ENCODE measurements at places on chromosomes 13 and 19. TPM values are rescaled to one million over a fixed set of nuclear protein-coding genes. Genes with fewer than 3 reads are reported as not detected.

ZSWIM9 gene
- total RNA-seq: 9.0 TPM

ANO8 gene
- 10.9 TPM for total RNA-seq

MBD3L3 gene
- not detected for total RNA-seq

UBE2L5 gene
- 1.7 TPM for total RNA-seq

PPM1N gene
- total RNA-seq: 2.5 TPM

ZNF470 gene
- 7.1 TPM for total RNA-seq

SOX1 gene
- not detected for total RNA-seq

ZNF443 gene
- 3.8 TPM for total RNA-seq

OR4F17 gene
- total RNA-seq: not detected

TEX29 gene
- 1.8 TPM for total RNA-seq

GRCh38 chr13:87677043-87677495 lies 5.9 kb downstream of the SLITRK5 start:
- no peaks in the 10 kb centered on the region for H3K36me3 ChIP-seq
- no peak overlapping the region for H3K27ac ChIP-seq
- no peaks in the 10 kb centered on the region for H3K27me3 ChIP-seq
- no peak for DNase-seq
- H3K4me3 ChIP-seq: no peak overlapping the region

DNA sequence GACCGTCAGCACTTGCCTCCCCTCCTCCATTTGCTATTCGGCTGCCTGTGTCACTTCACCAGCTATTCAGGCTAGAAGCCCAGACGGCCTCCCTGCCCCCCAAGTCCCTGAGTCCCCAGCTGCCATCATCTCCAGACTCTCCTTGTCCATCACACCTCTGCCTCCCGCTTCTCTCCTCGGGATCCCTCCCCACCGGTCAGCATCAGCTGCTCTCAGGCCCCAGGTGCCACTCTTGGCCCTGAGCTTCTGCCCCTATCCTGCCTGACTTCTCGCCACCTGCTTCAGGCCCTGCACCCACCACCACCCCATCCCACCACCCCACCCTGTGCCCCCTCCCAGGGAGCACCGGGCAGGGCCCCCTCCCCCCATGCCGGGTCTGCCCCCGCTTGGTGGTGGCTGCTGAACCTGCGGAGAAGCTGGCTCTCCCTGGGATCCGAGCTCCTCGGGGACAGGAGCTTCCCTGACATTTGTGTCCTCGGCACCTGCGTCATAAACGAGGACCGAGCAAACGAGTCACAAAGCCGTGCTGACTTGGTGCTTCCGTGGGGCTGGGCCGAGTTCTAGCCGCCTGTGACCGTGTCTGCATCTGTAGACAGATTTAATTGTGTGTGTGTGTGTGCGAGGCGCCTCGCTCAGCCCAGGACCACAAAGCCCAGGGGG lies 70.3 kb upstream of the MCF2L start:
- H3K4me3 ChIP-seq: no peak overlapping the region
- no peaks in the 10 kb centered on the region for H3K36me3 ChIP-seq
- peak; percentile 69 for DNase-seq
- H3K4me1 ChIP-seq: no peaks in the 10 kb centered on the region
- H3K27ac ChIP-seq: no peak overlapping the region
- H3K27me3 ChIP-seq: no peaks in the 10 kb centered on the region

DNA sequence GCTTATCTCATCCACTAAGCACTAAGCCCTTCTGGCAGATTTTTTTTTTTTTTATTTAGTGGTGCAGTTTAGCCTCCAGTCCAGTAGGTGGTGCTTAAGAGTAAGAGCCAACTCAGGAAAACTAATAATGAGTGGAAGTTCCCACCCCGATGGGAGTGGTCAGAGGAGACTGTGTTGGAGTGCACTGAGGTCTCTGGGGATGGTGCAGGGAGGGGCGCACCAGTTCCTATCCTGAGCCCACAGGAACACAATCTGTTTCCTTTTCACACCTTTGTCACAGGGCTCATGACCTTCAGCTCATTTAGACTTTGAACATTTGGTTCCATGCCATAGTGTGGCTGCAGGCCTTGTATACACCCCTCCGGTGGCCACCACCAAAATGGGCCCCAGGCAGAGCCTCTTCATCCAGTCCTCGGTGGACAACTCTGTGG lies 367.4 kb downstream of the SPRY2 start:
- H3K27ac ChIP-seq: no peak overlapping the region
- H3K36me3 ChIP-seq: no peaks in the 10 kb centered on the region
- no peaks in the 10 kb centered on the region for H3K27me3 ChIP-seq
- H3K4me1 ChIP-seq: no peaks in the 10 kb centered on the region
- DNase-seq: no peak

DNA sequence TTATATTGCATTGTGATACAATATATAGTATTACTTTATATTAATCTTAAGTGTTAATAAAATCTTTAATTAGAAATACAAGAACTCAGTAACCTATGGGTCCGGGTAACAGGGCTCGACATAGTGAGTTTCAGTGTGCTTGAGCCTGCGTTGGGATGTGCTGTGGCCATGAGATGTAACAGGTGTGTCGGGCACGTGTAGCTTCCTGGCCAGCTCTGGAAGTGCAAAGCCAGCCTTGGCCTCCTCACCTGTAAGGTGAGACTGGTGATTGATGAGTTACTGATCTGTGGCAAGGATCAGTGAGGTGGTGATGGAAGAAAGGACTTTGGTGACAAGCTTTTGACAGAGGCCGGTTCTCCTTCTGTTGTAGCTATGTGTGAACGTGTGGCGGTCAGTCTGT lies 19.2 kb downstream of the ATP4B start:
- no peak for DNase-seq
- H3K4me3 ChIP-seq: no peak overlapping the region
- no peaks in the 10 kb centered on the region for H3K27me3 ChIP-seq
- H3K36me3 ChIP-seq: peaks cover 5% of the 10 kb centered on the region
- no peaks in the 10 kb centered on the region for H3K4me1 ChIP-seq
- H3K27ac ChIP-seq: no peak overlapping the region

GRCh38 chr19:3373971-3374368 lies 7.6 kb downstream of the NFIC start:
- no peaks in the 10 kb centered on the region for H3K27me3 ChIP-seq
- no peak overlapping the region for H3K4me3 ChIP-seq
- H3K36me3 ChIP-seq: no peaks in the 10 kb centered on the region
- no peaks in the 10 kb centered on the region for H3K4me1 ChIP-seq
- peak overlapping the region; percentile 66 for H3K27ac ChIP-seq

DNA sequence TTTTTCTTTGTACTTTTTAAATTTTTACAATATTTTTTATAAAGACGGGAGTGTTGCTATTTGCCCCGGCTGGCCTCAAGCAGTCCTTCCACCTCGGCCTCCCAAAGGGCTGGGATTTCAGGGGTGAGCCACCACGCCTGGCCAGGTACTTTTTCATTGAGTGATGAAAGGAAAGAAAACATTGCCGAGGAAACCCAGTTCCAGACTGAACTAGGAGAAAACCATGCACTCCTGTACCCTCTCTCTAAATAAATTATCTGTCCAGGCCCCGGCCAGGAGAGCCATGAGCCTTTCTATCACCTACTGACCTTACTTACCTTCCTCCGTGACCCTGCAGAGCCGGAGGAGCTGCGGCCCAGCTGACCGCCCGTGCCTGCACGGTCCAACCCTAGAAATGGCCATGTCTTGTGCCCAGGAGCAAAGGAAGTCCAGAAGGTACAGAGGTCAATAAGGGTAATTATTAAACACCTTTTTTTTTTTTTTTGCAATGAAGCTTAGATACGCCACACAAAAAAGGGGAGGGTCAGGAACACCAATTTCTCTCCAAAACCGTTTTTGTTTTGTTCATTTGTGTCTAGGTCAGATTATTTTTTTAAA lies at the start of gene SLC7A9:
TSS of gene SLC7A9 (minus strand) at position 399 of the 597 bp plus-strand sequence. CDS start 1,233 bp downstream, outside the sequence.
- no peaks in the 10 kb centered on the region for H3K27me3 ChIP-seq
- H3K4me3 ChIP-seq: no peak within 1 kb of the TSS
- H3K27ac ChIP-seq: no peak within 1 kb of the TSS
- H3K4me1 ChIP-seq: no peaks in the 10 kb centered on the region
- no peaks in the 10 kb centered on the region for H3K36me3 ChIP-seq
- no peak for DNase-seq

DNA sequence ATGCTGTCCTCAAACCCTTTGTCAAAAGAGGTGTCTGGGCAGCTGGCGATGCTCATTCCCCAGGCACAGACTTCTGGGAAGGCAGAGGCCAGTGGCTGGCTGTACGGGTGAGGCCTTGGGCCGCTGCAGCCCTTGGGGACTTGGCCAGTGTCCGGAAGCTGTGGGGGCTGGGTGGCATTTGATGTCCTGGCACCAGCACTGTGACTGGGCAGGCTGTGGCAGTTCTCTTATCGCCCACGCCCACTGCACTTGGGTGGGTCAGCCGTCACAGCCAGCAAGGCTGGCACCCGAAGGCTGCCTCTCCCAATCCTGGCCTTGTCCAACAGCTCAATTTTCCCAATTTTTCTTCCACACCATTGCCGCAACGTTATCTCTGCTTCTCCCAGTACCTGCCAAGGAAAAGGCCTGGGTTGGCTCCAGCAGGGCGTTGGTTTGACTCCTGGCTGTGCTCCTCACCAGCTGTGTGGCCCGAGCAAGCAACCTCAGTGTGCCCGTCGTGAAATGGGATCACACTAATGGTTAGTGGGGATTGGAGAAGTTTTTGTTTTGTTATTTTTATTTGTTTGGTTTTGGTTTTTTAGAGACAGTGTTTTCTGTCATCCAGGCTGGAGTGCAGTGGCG lies 12.7 kb upstream of the SLC44A2 start:
- peak; percentile 90 for DNase-seq
- peaks cover 4% of the 10 kb centered on the region for H3K4me1 ChIP-seq
- no peaks in the 10 kb centered on the region for H3K27me3 ChIP-seq
- H3K27ac ChIP-seq: no peak overlapping the region
- no peak overlapping the region for H3K4me3 ChIP-seq

DNA sequence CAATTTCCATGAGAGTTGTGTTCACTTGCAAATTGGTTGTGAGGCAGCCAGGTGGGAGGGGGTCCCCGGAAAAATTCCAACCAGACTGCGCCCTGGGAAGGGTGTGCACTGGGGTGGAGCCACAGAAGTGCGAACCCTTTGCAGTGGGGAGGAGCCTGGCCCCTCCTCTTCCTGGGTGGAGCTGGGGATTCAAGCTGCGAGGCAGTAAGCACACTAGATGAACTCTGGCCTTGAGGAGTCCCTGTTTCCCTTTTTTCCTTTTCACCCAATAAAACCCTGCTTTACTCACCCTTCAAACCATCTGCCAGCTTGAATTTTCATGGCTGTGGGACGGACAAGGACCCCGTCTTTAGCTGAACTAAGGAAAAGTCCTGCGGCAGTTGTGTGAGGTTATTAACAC lies 31.0 kb upstream of the MBNL2 start:
- no peak for DNase-seq
- H3K27ac ChIP-seq: no peak overlapping the region
- H3K4me3 ChIP-seq: no peak overlapping the region
- H3K36me3 ChIP-seq: no peaks in the 10 kb centered on the region
- H3K27me3 ChIP-seq: no peaks in the 10 kb centered on the region

GRCh38 chr13:51974482-51974881 lies 36.8 kb downstream of the ATP7B start:
- no peaks in the 10 kb centered on the region for H3K4me1 ChIP-seq
- H3K4me3 ChIP-seq: no peak overlapping the region
- no peaks in the 10 kb centered on the region for H3K27me3 ChIP-seq
- no peak overlapping the region for H3K27ac ChIP-seq

DNA sequence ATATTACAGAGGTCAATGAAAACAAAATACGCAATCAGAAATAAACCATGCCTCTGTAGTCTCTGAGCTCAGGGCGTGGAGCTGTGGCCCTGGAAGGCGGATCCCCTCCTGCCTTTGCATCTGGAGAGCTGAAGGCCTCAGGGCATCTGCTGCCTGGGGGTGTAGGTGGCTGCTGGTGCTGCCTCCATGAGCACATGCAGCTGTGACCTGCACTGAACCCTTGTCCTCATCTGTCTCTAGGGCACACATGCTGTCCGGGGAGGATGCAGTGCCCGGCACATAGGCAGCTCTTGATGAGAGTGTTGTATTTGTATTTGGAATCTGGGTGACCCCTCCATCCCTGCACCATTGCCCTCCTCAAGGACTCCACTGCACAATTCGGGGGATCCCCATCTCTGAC lies 185.7 kb downstream of the TEX29 start:
- no peak overlapping the region for H3K4me3 ChIP-seq
- DNase-seq: no peak

- no peak for DNase-seq
- no peaks in the 10 kb centered on the region for H3K36me3 ChIP-seq
- no peak overlapping the region for H3K4me3 ChIP-seq
- H3K27me3 ChIP-seq: no peaks in the 10 kb centered on the region
- no peak overlapping the region for H3K27ac ChIP-seq
- no peaks in the 10 kb centered on the region for H3K4me1 ChIP-seq
Observed at GRCh38 chr19:46821512-46822409, 28.9 kb downstream of the AP2S1 start.

DNA sequence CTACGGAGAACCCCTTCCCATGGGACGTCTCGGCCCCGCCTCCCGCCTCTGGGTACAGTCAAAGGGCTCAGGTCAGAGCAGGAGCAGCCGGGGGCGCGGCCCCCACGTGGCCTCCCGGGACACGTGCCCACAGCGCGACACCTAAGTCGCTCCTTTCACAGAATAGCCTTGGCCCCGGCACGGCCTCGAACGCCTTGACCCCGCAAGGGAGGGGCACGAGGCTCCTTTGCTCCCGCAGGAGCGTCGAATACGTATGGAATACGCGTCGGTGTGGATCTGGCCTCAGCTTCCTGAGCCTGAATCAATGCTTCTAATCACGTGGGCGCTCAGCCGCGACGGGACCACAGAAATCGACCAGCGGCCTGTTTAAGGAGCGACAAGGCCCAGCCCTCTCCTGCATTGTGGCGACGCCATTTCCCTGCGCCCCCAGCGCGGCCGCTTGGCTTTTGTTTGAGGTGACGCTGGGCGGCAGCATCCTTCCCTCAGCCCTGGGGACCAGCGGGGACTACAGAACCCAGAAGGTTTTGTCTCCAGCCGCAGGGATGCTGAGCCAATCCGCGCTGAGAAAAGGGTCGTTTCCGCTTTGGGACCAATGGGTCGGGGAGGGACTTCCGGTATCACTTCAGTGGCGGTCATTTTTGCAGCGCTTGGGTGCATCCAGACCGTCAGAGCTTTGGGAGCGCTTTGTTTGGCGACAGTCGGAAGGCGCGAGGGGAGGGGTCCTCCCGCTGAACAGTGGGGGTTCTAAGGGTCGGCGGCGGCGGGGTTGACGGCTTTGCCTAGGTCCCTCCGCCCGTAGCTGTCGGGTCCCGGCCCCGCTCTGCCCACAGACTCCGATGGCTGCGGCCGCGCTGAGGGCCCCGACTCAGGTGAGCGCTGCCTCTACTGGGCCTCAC lies at the start of gene ZIK1:
TSS of gene ZIK1 (plus strand) at position 625 of the 896 bp plus-strand sequence. CDS start at position 837, 212 bp downstream.
- no peak within 1 kb of the TSS for H3K27ac ChIP-seq
- no peaks in the 10 kb centered on the region for H3K27me3 ChIP-seq
- H3K36me3 ChIP-seq: peaks cover 9% of the 10 kb centered on the region
- H3K4me1 ChIP-seq: no peaks in the 10 kb centered on the region
- DNase-seq: peak; percentile 94

Measured in aorta (tissue), 5 donors.